ENCODE measurements at places on chromosomes 13 and 19. TPM values are rescaled to one million over a fixed set of nuclear protein-coding genes. Genes with fewer than 3 reads are reported as not detected.

Gene GPR12
- not detected for total RNA-seq

Gene TMEM38A
- 3.5 TPM for total RNA-seq

Gene ZNF320
- 4.8 TPM for total RNA-seq

Gene CGB1
- total RNA-seq: 2.6 TPM

Gene ACTMAP
- total RNA-seq: 1.3 TPM

Gene ZNF726
- total RNA-seq: 8.2 TPM

Gene PRX
- 2.3 TPM for total RNA-seq

Gene COL4A2
- 110 TPM for total RNA-seq

Gene NR2F6
- 35.5 TPM for total RNA-seq

Gene SYCN
- not detected for total RNA-seq

Gene CD22
- not detected for total RNA-seq

DNA sequence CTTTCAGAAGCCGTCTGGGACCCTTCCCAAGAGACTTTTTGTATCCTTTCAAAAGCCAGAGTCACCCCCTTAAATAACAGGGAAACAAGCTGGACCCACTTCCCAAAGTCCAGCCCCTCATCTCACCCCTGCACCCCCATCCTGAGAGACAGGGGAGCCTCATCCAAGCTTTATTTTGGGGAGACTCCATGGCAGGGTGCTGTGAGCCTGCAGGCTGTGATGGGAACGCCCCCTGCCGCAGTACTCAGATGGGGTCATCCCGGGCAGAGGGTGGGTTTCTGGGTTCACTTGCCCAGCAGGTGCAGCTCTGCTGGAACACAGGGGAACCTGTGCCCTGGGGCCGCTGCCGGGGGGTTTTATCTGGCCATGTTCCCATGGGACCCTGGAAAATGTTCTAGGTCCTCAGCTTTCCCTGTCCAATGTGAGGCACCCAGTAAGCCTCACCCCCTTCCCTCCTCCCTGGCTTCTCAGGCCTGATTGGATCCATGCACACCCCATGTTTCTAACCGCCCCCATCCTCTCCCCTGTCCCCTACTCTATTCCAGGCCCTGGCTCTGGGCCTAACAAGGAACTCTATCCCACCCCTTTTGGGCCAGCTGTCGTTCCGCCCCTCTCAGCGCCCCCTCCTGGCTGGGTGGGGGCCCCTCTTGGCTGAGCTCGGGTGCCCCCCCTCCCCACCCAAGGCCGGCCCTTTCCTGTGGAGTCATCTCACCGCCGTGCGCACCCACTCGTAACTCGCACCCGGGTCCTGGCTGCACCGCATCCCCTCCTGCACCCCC, 1.0 kb downstream of the HIF3A start:
- DNase-seq: no peak

DNA sequence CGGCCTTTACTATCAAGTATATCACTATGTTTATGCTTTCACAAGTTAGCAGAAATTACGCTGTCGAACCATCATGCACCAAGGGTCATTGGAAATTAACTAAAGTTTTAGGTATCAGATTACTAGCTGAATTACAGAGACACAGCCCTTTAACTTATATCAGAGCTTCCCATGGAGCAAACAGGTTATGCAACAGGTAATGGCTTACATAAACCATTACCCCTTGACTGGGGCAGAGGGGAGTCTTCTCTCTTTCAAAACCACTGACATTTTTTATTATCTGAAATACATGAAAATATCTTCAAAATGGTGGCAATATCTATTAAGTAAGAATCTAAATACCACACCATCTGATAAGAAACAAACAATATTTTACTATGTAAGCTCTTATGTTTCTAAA, 1692.9 kb upstream of the SLC10A2 start:
- no peak for DNase-seq

DNA sequence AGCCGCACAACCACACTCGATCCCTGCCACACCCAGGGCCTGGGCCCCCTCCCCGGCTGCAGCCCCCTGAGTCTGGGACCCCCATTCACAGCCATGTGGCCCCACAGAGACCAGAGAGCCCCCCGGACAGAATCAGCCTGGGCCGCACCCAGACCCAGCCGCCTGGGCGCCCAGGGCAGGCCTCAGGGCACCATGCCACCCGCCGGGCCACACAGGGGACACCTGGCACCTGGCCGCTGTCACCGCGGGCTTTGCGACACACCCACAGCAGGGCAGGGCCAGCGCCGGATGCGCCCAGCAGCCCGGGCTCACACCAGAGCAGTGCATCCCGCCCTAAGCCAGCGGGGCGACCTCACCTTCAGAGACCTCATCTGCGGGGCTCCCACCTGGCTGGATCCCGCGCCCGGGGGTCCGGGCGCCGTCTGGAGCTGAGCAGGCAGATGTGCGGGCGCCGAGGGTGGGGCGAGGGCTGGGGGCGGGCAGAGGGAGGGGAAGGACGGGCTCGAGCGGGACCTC, 443 bp downstream of the TBXA2R start:
- DNase-seq: peak; percentile 27

DNA sequence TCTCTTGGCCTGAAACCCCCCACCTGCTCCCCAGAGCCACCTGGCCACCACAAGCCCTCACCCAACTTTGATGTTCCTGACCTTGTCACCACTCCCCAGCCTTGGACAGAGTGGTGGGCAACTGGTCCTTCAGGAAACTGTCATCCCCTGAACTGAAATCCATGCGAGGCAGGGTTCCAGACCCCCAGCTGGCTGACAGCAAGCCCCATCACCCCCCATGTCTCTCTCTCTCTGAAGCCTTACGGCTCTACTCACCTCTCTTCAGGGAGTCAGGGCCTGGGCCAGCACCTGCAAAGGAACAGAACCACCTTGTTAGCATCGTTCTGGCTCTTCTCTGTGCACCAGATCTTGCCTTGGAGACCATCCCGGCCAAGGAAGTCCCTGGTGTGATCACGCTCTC, 2.6 kb downstream of the LRFN1 start:
- DNase-seq: no peak

DNA sequence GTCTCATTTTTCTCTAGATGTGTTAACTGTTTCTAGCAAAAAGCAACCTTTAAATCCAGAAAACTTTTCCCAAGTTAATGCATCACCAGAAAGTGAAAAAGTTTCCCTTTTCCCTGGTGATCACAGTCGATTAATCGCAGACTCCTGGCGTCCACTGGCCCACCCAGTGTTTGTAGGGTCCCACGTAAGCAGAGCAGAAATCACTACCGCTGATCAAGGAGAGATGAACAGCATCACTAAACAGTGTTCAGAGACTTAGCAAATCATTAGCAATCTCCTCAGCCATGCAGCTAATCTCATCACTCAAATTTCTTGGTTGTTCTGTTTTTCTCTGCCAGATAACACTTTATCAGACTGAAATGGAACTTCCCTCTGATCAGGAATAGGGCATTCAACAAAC, 184.2 kb downstream of the EFNB2 start:
- no peak for DNase-seq

- peak; percentile 82 for DNase-seq
Observed at GRCh38 chr19:2274931-2275535, 6.9 kb downstream of the PEAK3 start.

- DNase-seq: peak; percentile 47
Observed at GRCh38 chr13:99605420-99606323, 104.4 kb downstream of the TM9SF2 start.

GRCh38 chr13:97353927-97354675, 79.9 kb upstream of the RAP2A start:
- peak; percentile 78 for DNase-seq

DNA sequence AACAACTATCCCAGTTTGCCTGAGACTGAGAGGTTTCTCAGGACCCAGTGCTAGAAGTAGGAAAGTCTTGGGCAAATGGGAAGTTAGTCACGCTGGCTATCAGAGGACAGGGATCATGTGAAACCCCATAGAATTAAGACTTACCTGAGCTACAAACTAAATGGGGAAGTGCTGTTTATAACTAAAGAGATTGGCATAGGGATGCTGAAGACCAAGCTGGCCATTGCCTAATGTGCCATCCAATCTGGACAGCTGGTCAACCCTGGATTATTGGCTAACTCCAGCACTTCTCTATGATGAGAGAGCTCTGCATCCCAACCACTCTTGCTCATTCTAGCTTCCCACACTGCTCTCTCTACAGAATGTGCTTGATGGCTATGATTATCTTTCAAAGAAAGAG, 216.1 kb downstream of the TDRD3 start:
- no peak for DNase-seq

GRCh38 chr13:113192902-113193301, 15.6 kb downstream of the PCID2 start:
- DNase-seq: peak; percentile 66

DNA sequence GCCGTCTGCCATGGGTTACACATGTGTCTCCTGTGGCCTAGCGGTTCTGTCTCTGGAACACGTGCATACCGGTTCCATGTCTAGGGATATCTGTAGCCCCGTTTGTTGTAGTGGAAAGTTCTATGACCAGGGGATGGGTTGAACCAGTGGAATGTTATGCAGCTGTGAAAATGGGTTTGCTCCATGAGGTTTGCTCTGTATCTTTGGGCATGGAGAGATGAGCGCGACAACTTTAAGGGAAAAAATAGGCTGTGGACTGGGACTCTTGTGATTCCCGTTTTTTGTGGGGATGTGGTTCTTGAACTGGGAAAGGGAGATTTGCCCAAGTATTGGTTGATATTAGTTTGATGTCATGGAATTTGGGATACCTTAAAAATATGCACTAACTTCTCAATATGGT, 120.4 kb downstream of the KDM4B start:
- DNase-seq: no peak

DNA sequence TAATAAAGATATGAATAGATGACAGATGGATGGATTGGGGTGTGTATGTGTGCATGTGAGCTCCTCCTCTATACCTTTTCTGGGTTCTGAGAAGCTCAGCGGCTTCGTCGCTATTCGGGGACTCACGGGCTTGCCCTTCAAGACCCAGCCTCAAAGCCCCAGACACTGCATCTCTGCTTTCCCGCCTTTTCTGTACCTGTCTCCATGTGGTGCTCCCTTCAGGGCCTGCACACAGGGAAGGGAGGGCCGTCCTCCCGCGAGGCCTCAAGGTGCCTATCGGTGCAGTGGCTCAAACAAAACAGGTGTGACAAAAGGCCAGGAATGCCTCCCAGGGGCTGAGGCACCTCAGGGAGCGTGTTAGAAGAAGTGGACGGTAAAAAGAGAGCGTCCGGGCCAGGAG, 16.2 kb downstream of the KRTDAP start:
- no peak for DNase-seq

DNA sequence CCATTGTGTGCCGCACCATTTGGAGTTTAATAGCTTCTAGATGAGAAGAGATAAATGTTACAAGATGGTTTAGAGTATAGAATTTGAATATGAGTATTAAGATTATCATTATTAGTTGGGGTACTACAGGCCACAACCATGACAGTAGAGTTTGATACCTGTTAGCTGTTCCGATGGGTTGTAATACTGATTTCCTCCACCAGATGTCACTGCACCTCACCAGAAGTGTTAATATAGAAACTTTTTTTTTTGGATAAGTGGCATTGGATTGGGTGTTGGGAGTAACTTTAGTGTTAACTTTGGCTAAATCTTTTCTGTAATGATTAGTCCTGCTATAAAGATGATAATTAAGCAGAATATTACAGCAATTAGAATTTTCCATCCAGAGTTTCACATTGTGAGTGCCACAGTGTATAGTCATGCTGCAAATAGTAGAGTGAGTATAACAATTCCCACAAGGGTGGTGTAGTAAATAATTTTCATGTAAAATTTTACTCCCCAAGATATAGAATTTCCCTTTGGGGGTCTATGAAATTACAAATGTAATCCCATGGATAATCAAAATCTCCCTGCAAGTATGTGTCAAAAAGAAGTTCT, 56.3 kb downstream of the PSG3 start:
- peak; percentile 26 for DNase-seq

DNA sequence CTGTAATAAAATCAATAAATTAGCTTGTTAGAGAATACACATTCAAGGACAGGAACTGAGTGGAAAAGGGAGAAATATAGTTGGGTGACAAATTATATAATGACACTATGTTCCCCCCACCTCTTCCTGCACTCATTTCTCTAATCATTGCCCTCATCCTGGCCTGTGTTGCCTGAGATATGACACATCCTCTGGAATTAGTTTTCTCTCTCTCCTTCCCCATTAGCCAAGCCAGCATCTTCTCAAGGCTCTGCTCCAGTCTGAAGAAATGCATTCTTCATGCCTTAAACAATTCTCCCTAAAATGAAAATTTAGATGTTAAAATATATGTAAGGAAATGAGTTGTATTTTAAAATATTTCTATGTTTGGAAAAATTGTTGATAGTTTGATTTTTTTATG, 280.3 kb downstream of the POU4F1 start:
- DNase-seq: no peak

DNA sequence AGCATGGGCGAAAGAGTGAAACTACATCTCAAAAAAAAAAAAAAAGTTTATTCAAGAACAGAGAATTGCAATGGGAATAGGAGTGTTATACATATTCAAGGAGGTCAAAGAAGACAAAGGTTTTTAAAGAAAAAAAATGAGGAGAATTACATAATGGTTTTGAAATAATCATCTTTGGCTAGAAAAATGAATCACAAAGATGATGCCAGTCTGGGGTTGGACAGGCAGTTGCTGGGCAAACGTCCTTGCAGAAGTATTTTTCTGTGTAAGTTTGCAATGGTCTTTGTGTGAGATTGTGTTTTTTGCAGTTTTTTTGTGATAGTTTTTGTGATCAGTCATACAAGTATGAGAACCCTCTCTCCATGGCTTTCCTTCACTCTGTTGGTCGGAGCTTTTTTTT, 23.7 kb downstream of the LYPD3 start:
- DNase-seq: no peak

DNA sequence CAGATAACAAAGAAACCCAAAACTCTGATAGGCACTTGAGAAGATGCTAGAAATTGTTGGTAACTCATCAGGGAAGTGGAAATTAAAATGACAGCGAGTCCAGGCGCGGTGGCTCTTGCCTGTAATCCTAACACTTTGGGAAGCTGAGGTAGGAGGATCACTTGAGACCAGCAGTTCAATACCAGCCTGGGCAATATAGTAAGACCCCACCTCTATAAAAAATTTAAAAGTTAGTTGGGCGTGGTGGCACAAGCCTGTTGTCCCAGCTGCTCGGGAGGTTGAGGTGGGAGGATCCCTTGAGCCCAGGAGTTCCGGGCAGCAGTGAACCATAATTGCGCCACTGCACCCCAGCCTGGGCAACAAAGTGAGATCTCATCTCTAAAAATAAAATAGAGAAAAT, 2.6 kb upstream of the RYR1 start:
- DNase-seq: no peak

DNA sequence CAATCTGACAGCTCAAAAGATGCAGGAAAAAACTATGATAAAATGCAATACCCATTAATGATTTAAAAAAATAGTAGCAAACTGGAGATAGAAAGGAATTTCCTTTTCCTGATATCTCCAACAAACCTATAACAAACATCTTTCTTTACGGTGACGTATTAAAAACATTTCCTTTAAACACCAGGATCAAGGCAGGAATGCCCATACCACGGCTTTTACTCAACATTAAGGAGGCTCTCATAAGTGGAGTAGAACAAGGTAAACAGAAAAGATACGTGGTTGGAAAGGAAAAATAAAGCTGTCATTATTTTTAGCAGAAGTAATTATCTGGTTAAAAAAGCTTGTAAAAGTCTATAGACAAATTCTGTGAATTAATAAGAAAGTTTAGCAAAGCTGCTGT, 61.1 kb downstream of the MIPEP start:
- no peak for DNase-seq

- DNase-seq: peak; percentile 22
Observed at GRCh38 chr13:43988302-43988701, 108.6 kb downstream of the LACC1 start.

GRCh38 chr13:67489016-67489415, 258.9 kb upstream of the PCDH9 start:
- no peak for DNase-seq

Data from M059J (cell line).